NT2/D1 (cell line): ENCODE measurements at places on chromosomes 6 and 20.

- DNase-seq = no peak
These were observed 124.8 kb downstream of the MAP3K7 start for GRCh38 chr6:90462102-90462501.

DNA sequence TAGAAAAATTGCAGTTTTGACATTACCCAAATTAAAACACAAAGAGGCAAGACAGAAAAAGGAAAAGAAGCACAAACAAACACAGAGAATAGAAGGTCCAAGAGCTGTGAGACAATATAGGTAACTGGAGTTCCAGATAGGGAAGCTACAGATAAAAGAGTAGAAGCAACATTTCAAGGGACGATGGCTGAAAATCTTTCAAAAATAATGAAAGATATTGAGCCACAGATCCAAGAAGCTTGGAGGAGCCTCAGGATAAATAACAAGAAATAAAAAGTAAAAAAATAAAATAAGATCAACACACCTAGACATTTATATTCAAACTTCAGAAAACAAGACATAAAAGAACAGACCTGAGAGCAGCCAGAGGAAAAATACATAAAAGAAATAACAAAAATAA lies 164.9 kb downstream of the FNDC1 start:
- no peak for DNase-seq

- DNase-seq = no peak
These were observed 8.9 kb downstream of the DSP start for GRCh38 chr6:7550433-7550801.

DNA sequence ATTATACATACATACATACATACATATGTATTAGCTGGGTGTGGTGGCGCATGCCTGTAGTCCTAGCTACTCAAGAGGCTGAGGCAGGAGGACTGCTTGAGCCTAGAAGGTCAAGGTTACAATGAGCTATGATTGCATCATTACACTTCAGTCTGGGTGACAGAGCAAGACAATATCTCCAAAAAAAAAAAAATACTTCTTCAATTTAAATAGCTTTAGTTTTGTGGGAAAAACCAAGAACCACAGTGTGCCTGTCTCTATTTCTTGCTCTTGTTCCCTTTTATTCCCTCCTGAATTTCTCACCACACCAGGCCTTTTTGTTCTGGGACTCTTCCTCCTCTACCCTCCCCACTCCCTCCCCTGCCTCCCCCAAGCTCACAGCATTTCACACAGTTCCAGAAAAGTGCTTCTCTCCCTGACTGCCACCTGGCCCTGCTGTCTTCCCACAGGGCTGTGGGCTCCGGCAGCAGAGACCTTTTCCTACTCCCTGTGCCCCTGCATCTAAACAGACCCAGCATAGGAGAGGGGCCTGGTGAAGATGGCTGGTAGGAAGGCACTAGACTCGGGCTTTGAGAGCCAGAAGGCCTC lies 1.3 kb downstream of the C20orf203 start:
- DNase-seq = no peak

GRCh38 chr6:128807577-128807976 lies 75.4 kb upstream of the LAMA2 start:
- no peak for DNase-seq

DNA sequence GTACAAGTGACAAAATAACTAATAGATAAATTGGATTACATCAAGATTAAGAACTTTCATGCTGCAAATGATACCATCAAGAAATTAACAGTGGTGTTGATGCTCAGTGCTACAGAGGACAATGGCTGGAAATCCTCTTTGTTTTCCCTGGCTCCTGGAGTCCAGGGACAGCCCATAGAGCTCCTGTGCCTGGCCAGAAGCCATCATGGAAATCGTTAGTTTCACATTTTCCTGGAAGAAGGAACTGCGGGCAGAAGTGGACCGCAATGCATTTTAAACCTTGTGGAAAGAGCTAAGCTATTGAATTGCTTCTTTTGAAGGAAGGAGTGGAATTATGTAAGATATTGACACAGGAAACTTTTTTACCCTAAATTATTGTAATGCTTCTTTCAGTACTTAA lies 276.0 kb downstream of the GJA1 start:
- DNase-seq = no peak

- DNase-seq = no peak
These were observed 663 bp downstream of the LST1 start for GRCh38 chr6:31586599-31587281.

- no peak for DNase-seq
These were observed 63.5 kb downstream of the SLC2A10 start for GRCh38 chr20:46772901-46773300.

DNA sequence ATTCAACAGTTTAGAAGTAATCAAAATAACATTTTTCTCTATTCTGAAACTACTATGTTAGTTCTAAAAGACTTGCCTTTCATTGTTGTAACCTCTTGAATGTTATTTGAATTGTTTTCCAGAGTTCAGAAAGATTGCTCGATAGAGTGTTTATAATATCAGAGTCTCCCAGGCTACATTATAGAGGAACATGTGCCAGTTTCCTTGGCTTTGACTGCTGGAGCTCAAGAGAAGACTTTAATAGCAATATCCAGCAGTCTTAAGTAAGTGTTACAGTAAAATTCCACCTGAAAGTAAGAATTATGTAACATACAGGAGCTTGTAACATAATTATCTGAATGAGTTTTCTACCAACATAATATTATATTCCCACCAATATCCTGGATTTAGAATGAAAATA lies 991.8 kb upstream of the ADGRB3 start:
- no peak for DNase-seq

GRCh38 chr6:28693033-28693750 lies 167.5 kb downstream of the GPX5 start:
- DNase-seq = no peak

DNA sequence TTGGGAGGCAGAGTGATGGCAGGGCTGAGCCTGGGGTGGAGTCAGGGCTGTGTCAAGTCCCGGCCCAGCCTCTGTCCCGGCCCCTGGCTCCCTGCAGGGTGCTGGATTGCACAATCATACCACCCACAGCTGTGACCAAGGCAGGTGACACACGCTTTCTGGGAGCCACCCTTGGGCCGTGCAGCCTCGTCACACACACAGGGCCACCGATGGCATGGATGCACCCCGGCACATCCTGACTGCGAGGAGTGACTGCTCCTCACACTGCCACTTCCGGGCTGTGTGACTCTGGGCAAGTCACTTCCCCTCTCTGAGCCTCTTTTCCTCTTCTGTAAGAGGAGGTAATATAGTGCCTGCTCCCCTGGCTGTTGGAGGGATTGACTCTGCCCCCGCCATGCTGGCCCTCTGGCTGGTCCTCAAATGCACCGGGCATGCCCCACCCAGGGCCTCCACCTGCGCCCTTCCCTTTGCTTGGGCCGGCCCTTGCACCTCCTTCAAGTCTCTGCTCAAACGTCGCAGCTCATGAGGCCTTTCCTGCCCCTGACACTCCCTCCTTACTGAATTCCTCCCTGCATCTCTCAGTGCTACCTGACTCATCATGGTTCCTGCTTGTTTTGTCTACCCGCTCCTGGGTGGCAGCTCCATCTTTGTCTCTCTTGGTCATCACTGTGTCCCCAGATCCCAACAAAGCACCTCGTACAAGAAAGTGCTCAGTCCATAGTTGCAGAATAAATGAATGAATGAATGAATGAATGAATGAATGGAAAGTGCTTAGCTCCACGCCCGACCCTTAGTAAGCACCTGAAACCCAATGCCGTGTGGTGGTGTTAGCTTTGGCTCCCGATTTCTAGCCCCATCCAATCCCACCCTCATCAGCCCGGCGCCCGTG lies 93.5 kb downstream of the CEBPB start:
- DNase-seq = no peak

- DNase-seq = no peak
These were observed 68.0 kb downstream of the OTOR start for GRCh38 chr20:16816192-16816591.

DNA sequence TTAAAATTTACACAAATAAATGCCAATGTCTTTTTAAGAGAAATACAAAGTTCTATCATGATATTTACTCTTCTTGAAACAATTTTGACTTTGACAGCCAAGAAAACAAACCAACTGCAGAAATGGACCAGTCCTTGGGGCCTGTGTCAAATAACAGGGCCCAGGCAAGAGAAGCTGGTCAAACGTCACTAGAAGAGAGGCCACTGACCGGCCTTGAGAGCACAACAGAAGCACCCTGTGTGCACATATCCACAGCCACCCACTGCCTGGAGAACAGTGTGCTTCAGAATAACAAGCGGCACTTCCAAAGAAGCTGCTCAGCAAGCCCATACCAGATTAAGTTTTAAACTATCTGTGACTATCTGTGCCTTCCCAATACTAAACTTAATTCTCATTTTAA lies 14.8 kb downstream of the APMAP start:
- DNase-seq = no peak

- DNase-seq = no peak
These were observed 644 bp downstream of the KIZ start for GRCh38 chr20:21126581-21126870.

GRCh38 chr6:28005975-28006374 lies 48.9 kb downstream of the OR2B6 start:
- DNase-seq = peak; percentile 13

DNA sequence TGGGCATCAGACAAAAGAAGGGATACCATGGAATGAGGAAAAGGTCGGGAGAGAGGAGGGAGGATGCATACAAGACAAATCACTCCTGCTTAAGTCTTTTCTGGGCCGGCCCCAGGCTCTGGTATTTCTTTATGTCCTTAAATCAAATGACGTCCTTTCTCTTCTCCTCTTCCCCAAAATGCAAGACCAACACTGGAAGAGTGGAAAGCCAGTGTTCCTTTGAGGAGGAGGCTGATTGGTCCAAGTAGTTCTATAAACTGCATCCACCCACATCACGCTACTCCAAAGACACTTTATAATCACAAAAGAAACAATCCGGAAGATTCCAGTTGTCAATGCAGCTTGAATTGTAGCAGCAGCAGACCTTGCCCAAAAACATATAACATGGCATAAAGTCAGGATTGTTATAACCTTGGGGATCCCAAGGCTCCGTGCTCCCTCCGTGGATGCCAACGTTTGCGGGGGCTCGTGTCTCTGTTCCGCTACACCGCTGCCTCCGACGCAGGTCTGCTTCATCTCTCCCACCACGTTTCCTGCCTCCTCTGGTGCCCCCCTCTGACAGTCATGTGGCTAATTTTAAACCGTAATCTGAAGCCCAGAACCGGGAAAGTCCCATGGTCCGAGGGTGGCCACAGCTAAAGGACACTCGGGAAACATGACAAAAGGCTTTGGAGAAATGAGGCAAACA lies 47.1 kb downstream of the MCUR1 start:
- no peak for DNase-seq

- no peak for DNase-seq
These were observed 23.9 kb downstream of the ARMC2 start for GRCh38 chr6:108872141-108872557.

GRCh38 chr6:257774-258173 lies 34.5 kb upstream of the DUSP22 start:
- DNase-seq = no peak

DNA sequence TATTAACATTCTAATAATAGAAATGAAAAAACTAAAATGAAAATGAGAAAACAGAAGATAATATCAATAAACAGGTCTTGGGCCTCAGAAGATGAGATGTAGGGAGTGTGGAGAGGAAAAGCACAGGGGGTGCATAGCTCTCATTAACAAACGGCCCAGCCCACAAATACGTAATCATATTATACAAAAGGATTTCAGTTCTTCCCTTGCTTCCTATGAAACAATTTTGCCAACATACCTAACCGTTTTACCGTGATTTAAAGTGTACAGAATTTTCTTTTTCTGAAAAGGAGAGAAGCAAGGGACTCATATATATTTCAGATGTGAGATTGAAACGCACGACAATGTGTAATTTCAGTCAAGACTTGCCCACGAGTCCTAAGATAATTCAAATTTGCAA lies 136.0 kb downstream of the HFE start:
- DNase-seq = no peak

GRCh38 chr6:18260448-18261106 lies 3.8 kb downstream of the DEK start:
- no peak for DNase-seq

GRCh38 chr6:40457261-40457660 lies 129.9 kb downstream of the LRFN2 start:
- DNase-seq = no peak

GRCh38 chr6:22029171-22029570 lies 267.7 kb downstream of the PRL start:
- DNase-seq = no peak

DNA sequence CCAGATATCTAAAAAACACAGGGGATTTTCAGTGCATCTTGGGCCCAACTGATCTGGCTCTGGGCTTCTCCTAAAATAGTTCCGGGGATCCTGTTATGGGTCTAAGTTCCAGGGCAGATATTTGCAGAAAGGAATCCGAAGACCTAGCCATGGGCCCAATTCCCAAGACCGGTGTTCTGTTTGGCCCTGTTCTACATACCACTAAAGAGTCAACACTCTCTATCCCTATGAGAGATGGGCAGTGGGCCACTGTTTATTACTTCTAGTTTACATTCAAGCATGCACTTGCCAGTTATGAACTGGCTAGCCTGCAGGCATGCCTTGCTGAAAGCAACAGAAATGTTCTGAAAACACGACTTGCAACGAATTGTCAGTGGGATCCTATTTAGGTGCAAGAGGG lies 87.4 kb upstream of the PLCB4 start:
- no peak for DNase-seq

DNA sequence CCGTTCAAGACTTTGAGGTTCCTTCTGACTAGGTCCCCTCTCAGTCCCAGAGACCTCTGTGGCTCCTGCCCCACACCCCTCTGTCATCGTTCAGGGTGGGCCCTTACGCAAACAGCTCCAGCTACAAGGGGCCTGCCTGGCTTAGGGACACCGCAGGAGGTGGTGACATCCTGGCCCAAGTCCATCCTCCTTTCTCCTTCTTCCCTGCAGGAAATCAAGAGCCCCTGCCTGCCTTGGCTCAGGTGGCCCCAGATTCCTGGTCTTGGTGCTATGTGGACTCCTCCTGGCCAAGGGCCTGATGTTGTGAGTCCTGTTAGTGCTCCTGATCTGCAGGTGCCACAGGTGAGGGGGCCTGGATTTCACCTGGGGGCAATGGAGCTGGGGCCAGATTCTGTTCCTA lies 8.1 kb downstream of the TREML4 start:
- no peak for DNase-seq

- DNase-seq = no peak
These were observed 133.2 kb upstream of the CENPW start for GRCh38 chr6:126206504-126207246.

DNA sequence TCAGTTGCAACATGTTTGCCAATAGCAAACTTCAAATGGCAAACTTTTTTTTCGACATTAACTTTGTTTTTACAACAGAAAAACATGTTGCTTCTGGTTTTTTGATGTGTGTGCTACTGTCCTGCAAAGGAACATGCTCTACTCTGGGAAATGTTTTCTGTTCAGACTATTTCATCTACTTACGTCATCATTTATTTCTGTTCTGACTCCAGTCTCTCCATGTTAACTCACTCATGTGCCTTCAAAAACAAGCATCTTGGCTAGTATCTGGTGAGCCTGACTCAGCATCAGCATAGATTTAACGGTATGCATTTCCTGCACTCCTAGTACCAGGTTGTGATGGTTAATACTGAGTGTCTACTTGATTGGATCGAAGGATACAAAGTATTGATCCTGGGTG lies 36.1 kb upstream of the MAP7 start:
- DNase-seq = no peak

GRCh38 chr6:44772838-44773237 lies 385.3 kb downstream of the CDC5L start:
- DNase-seq = no peak
